ENCODE measurements at places on chromosomes 1 and 21.

- no peak for DNase-seq
These were observed 3.5 kb downstream of the HSPG2 start for GRCh38 chr1:21933397-21934248.

DNA sequence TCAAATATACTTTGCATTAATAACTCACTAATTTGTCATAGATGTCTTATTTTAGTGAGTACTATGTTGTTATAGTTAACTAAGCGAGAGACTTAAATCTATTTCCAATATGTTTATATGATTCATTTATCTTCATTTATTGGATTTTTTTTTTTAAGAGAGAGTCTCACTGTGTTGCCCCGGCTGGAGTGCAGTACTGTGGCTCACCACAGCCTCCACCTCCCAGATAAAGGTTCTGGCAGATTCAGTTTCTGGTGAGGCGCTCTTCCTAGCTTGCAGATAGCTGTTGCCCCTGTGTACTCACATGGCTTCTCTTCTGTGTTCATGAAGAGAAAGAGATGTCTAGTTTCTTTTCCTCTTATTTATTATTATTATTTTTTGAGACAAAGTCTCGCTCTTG lies 43.9 kb downstream of the SNRPE start:
- DNase-seq = no peak

- no peak for DNase-seq
These were observed 16.0 kb upstream of the LRIG2 start for GRCh38 chr1:113057006-113057405.

- no peak for DNase-seq
These were observed 53.4 kb downstream of the TOMM20 start for GRCh38 chr1:235075048-235075776.

DNA sequence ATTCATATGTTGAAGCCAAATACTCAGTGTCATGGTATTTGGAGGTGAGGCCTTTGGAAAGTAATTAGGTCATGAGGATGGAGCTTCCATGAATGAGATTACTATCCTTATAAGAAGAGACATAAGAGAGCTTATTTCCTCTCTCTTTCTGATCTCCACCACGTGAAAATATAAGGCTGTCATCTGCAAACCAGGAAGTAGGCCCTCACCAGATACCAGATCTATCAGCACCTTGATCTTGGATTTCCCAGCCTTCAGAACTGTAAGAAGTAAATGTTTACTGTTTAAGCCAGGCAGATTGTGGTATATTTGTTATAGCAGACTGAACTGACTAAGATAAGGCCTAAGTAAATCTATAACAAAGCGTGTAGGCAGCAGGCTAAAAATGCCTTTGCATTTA lies 25.3 kb downstream of the RBM11 start:
- no peak for DNase-seq

- DNase-seq = no peak
These were observed 44.8 kb downstream of the OLFML3 start for GRCh38 chr1:114024049-114024448.

DNA sequence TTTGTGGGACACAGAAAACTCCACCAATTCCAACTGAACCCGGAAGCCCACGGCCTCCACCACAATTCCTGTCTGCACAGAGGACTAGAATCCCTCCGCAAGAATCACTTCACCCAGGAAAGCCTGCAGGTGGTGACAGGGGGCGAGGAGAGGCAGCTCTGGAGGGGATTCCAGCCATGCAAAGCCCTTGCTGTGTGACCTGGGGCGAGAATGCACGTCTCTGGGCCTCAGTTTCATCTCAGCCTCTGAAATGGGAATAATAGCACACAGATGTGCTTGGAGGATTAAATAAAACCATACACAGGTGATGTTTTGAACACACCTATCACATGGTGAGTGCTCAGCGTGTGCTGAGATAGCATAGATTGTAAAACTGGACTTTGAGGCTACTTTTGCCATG lies 14.1 kb downstream of the FBXO2 start:
- no peak for DNase-seq

GRCh38 chr1:10541286-10541685 lies 66.5 kb downstream of the PEX14 start:
- no peak for DNase-seq

GRCh38 chr1:58249737-58250586 lies 296.6 kb downstream of the OMA1 start:
- no peak for DNase-seq

DNA sequence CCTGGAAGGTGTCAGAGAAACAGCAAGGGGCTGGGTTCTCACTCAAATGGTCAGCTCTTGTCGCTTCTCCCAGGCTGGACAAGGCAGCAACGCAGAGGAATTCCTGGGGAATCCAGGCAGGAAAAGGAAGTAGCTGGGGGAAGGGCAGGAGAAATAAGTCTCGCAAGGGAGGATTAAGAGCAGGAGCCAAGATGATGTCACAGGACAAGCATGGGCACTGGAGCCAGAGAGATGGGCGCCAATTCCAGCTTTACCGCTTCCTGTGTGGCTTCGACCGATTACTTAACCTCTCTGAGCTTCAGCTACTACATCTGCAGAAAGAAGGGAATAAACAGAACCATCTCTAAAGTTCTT lies 70.5 kb downstream of the SSBP3 start:
- no peak for DNase-seq

- no peak for DNase-seq
These were observed 123.2 kb downstream of the PTPRC start for GRCh38 chr1:198761859-198762616.

DNA sequence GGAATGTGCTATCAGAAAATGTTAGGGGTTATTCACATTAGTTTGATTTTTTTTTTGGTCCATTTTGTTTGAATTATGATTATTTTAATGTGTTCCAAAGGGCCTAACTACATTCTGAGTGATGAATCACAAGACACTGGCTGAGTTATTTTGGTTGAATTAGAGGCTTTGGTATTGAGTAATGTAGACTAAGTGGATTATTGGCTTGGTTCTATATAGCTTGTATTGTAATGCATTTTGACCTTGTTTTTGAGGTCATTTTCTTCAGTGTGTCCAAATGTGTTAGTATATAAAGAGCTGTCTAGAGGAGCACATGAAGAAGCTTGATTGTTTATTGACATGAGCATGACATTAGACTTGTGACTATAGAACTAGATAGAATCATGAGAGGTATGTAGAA lies 3.4 kb downstream of the ZNF326 start:
- no peak for DNase-seq

GRCh38 chr1:29677028-29678024 lies 441.0 kb downstream of the PTPRU start:
- DNase-seq = no peak

GRCh38 chr1:234592240-234592639 lies 17.7 kb downstream of the IRF2BP2 start:
- no peak for DNase-seq

DNA sequence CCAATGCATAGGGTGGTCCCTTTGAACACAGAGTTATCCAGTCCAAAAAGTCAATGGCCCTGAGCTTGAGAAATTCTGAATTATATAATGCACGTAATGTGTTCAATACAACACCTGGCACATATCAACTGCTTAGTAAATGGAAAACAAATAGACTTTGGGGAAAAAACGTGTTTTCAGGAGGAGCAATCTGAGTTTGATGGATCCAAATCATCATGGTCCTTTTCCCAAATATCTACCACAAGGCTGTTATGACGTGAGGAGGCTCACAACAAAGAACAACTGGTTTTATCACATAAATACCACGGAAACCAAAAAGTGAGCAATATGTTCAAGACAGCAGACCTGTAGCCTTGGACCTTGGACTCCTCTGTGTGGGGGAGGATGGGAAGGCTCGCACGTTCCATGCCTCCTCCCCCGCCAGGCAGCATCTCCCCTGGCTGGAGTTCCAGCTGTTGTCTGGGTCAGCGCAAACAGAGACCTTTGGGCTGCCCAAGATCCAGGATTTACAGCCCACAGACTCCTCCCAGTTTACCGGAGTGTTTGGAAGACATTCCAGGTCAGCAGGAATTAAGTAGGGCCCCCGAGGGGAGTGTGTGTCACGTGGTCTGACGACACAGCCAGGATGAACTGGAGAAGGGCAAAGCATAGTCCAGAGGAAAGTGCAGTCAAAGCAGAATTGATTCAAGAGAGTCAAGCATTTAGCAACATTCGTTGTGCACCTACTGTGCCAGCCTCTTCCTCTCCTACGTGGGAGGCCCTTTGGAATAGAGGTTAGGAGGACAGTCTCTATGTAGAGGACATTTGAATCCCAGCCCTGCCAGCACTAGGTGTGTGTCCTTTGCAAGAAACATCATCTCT lies 32.2 kb upstream of the MED18 start:
- no peak for DNase-seq

DNA sequence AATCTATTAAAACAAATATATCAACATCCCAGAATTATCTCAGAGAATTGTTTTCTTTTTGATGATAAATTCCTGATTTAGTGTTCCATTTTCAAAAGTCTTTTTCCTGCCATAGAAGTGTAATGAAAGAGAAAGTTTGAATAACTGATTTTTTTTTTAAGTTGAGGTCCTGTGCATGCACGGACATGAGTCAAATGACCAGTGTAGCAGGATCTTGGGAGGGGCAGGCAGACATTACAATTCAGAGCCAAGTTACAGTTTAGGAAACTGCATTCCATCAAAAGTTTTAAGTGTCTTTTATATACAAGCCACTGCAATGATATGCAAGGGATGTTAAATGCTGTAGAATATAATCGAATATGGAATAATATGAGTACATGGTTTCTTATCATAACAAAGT lies 227.5 kb downstream of the HMCN1 start:
- no peak for DNase-seq

GRCh38 chr1:155910621-155911121 lies 478 bp downstream of the RIT1 start:
- DNase-seq = no peak

DNA sequence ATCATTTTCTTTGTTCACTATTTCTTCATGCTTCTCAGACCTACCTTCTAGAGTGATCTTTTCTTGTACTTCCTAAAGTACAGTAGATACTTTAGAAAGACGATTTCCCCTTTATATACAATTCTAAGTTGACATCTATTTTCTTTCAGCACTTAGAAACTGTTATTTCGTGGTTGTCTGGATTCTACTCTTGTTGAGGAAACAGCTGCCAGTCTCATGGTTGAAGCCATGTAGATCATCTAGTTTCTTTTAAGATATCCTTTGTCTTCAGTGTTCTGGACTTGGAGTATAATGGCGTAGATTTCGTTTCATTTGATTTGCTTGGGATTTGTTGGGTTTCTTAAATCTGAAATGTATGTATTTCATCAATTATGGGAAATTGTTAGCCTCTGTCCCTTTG lies 67.6 kb downstream of the PKN2 start:
- DNase-seq = no peak

- DNase-seq = no peak
These were observed 5.8 kb upstream of the SLC44A5 start for GRCh38 chr1:75616436-75617433.

GRCh38 chr1:52423771-52424170 lies 19.4 kb downstream of the PRPF38A start:
- no peak for DNase-seq

GRCh38 chr21:35256468-35256988 lies 207.4 kb upstream of the RUNX1 start:
- DNase-seq = no peak

DNA sequence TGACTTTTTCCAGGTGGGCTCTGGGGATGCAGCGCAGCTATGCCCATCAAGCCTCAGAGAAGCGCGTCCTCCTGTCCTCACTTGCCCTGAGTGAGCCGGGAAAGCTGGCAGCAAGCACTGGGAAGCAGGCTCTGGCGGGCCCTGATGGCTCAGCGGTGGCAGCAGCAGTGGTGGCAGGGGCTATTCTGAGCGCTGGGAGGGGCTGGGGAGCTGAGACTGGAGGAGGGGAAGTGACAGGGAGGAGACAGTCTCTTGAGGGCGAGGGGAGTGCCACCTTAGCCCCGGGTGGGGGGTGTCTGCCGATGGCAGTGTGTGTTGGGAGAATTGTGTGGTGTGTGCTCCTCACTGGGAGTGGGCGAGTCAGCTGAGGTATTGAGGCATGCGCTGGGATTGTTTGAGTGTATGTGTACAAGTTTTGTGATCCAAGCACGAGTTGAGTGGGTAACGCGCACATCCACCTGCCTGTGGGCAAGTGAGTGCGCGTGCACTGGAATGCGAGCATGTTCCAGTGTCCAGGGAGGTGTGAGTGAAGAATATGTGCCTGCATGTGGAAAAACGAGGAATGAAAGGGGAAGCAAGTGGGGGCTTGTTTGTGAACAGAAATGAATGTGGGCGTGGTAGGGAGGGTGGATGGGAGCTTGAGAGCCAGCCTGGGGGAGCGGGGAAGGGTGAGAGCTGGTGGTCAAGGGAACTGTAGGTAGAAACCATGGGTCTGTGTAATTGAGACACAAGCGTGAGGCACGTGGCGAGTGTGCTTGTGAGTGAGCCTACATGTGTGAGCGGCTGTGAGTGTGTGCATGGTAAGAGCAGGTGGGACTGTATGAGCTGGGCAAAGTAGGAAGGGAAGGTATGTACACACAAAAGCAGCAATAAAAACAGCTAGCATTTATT lies 2.9 kb upstream of the FOXO6 start:
- no peak for DNase-seq

DNA sequence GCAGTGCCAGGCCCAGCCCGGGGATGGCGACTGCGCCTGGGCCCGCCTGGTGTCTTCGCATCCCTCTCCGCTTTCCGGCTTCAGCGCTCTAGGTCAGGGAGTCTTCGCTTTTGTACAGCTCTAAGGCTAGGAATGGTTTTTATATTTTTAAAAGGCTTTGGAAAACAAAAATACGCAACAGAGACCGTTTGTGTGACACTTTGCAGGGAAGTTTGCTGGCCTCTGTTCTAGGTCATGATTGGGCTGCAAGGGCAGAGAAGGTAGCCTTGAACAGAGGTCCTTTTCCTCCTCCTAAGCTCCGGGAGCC lies 719 bp downstream of the SOD1 start:
- DNase-seq = no peak

DNA sequence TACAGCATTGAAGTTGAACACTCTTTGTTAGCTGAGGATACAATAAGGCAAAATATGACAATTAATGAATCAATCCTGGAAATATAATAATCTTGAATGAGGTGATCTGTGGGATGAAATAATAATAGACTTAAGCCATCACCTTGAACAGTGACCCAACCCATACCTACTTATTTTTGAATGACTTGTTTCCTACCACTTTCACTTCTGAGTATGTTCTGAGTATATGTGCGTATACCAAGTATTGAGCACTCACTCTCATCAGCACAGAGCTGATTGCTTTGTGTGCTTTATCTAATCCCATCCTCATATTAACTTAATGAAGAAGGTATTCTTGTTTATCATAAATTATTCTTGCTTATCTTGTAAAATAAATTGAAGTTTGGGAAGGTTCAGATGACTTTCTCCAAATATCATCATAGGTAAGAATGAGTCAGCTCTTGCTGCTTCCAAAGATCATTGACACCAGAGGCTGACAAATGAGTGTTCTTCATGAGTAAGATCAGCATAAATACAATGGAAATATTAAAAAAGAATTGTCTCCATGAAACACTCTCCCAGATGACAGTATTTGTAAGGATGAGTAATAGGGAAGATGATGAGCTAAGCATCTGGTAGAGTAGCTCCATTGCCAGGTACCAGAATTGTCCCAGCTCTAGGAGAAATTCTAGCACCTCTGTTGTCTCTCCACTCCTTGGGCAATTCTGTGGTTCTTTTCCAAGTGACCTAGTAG lies 198.1 kb upstream of the KIAA0040 start:
- DNase-seq = no peak
